ENCODE measurements at places on chromosomes 1 and 21.

- no peak for DNase-seq
These were observed 95.5 kb downstream of the KAZN start for GRCh38 chr1:14693949-14694348.

DNA sequence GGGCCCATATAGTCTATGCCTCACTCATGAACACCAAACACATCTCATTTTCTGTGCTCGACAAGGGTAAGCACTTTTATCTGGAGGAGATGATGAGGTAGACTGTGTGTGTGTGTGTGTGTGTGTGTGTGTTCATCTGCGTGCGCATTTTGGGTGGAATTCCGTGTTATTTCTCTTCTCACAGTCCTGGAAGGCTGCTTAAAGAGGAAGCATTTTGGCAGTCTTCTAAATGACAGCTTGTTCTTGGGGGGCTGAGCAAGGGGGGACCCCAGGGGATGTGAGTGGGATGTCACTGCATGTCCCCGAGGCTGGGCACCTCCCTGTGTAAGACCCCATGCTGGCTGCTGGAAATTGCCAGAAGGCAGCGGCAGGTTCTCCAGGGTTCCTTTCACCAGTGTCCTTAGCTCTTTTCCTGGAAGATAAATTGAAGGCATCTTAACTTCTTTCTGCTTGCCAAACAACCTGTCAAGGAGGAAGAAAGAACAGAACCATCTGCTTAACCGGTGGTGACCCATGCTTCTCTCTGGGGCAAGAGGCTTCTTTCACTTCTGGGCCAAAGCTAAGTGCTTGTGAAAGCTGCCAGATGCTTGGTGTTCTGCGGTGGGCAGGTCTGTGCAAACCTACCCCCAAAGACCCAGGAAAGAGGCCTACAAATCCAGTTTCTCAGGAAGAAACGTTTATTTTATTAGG lies 9.9 kb upstream of the RD3 start:
- DNase-seq = no peak

DNA sequence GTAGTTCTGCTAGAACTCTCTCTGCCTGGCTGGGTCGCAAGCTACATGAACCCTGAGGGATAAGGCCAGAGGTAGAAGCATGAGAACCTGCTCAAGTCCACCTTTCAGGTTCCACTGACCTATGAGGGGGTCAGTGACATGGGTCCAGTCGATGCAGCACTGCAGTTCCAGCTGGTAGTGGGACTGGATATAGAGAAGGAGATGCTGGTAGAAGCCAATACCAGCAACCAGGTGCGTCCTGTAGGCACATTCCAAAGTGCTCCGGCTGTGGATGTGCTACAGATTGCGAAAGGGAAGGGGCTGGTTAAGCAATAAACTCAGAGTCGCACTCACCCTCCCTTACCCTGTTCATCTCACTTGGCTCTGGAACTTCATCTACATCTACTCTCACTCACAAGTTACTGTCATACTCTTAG lies 5.7 kb downstream of the SMG5 start:
- no peak for DNase-seq

DNA sequence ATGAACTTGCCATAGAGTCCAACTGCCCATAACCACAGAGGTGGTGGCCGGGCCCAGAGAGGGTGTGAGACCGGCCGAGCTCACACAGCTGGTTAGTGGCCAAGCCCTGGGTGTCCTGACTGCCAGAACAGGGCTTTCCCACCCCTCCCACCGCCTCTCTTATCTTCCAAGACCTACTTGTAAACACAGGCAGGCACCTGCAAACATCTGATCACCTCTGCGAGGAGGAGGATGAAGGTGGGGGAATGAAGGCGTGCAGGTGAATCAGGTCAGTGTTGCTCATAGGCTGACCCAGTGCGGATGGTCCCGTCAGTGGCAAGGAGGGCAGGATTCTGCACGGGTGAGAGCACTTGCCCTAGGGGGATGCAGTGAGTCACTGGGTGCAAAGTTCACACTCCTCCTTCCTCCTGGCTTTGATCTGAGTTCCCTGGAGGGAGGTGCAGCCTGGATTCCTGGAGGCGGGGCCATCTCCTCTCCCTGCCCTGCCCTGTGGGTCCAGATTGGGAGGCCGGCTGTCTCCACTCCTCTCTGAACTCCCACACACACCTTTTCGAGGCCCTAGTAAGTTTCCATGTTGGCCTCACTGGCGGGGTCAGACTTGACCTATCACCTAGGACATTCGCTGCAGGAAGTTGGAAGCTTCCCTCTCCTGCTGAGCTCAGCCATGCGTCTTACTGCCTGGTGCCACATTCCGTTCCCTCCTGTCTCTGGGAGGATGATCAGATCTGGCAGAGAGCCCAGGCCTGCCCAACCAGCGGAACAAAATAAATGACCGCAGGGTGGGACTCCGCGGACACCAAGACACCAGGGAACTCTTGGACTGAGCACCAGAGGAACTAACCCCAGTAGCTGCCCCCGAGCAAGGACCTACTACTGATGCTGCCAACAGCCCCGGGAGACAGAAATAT lies 7.3 kb downstream of the UQCRHL start:
- DNase-seq = no peak

DNA sequence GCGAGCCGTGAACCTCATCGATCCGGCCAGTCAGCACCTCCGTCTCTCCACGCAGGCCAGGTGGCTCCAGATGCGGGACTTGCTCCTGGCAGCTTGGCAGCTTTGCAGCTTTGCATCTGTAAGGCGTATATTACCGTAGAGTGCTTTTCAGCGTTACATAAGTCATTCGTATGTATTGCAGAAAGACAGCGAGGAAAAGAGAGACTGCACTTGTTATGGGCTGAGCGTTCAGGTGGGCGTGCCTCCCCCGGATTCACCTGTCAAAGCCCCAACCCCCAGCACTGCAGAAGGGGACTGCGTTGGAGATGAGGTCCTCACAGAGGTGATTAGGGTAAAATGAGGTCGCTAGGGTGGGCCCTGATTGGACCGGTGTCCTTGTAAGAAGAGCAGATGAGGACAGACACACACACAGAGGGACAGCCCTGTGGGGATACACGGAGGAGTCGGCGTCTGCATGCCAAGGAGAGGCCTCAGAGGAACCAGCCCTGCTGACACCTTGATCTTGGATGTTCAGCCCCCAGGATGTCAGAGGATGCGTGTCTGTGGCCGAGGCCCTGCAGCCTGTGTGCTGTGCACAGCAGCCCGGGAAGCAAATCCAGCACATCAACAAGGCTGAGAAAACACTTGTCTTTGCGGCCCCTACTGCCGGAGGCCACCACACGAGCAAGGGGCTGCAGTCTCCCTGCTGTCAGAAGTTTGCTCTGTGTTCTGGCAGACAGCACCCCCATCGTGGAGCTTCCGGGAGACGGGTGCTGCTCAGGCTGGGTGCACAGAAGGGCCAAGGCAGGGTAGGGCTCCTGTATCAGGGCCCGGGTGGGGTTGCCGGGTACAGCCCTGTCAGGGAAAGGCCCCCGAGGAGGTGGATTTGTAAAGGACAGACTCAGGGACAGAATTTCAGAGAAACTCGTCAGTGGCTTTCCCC lies 10.9 kb upstream of the AGPAT3 start:
- no peak for DNase-seq

DNA sequence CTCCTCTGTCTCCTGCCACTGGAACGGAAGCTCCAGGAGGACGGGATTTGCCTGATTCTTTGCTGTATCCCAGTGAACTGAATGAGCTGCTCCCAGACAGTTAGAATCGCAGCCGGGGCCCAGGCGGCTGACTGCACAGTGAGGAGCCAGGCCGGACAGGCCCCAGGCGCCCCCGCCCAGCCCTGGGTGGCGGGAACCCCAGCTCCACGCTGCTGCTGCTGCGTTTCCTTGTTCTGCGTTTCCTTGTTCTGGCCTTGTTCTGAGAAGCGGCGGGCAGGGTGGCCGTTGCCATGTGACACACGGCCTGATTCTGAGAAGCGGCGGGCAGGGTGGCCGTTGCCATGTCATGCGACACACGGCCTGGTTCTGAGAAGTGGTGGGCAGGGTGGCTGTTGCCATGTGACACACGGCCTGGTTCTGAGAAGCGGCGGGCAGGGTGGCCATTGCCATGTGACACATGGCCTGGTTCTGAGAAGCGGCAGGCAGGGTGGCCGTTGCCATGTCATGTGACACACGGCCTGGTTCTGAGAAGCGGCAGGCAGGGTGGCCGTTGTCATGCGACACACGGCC lies 56.2 kb downstream of the SLC37A1 start:
- no peak for DNase-seq

DNA sequence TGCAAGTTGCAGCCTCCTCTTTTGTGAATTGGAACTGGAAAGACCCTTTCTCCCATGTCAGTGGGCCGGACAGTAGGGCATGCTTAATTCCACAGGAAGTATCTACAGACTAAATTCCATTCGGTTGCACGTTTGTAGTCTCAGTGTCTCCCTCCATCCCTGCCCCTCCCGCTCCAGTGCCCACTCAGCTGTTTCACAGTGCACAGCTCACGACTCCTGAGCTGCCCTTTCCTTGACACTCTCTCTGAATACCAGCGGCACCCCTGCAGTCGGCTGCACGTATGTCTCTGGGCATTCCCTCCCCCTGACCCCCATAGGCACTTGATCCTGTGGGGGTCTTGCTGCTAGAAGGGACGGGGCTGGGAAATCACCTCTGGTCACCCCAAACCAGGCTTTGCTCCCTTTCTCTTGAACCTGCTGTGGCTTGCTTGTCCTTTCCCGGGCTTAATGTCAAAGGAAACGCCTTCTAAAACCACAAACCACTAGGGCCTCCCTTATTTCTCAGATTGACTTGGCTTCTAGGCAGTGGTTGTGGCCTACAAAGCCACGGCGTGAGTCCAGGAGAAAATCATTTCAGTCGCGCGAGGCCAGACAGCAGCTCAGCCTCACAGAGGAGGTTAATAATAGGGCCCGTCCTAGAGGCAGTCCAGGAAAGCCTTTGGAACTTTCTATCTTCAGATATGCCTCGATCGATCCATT lies 365.3 kb upstream of the PROX1 start:
- DNase-seq = no peak

Measured in left ventricle myocardium inferior (tissue), 1 donor.